ENCODE measurements at places on chromosomes 3 and 15. TPM values are rescaled to one million over a fixed set of nuclear protein-coding genes. Genes with fewer than 3 reads are reported as not detected.

DUT gene
- total RNA-seq = 139 TPM

DNA sequence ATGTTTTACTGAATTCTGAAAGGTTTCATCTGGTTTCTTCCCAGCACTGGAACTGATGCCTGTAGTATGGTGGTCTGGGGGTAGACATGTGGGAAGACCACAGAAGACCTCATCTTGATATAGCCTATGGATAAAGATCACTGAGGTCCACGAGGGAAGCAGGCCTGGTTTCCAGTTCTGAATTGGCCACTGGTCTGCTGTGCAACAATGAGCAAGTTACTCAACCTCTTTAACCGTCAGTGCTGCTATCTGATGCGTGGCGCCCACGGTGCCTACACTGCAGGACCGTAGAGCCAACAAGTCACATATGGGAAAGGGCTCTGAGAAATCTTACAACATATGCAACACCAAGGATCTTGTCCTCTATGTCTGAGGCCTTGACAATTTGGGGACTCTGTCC, 13.3 kb downstream of the TLE3 start:
- DNase-seq = no peak

SUCNR1 gene
- total RNA-seq = 0.12 TPM

- no peak for DNase-seq
These were observed 1280.9 kb downstream of the NSUN3 start for GRCh38 chr3:95343767-95344166.

GRCh38 chr3:167091226-167091625, 288.9 kb downstream of the ZBBX start:
- DNase-seq = no peak

PPP1R14D gene
- total RNA-seq = not detected

TERC gene
- 88.5 TPM for total RNA-seq

GRCh38 chr15:80456517-80457492, 52.6 kb downstream of the ARNT2 start:
- peak; percentile 40 for DNase-seq

INSYN1 gene
- total RNA-seq = not detected

RAB5A gene
- 85.1 TPM for total RNA-seq

- DNase-seq = no peak
These were observed 494.6 kb downstream of the NTRK3 start for GRCh38 chr15:87761736-87762509.

DNA sequence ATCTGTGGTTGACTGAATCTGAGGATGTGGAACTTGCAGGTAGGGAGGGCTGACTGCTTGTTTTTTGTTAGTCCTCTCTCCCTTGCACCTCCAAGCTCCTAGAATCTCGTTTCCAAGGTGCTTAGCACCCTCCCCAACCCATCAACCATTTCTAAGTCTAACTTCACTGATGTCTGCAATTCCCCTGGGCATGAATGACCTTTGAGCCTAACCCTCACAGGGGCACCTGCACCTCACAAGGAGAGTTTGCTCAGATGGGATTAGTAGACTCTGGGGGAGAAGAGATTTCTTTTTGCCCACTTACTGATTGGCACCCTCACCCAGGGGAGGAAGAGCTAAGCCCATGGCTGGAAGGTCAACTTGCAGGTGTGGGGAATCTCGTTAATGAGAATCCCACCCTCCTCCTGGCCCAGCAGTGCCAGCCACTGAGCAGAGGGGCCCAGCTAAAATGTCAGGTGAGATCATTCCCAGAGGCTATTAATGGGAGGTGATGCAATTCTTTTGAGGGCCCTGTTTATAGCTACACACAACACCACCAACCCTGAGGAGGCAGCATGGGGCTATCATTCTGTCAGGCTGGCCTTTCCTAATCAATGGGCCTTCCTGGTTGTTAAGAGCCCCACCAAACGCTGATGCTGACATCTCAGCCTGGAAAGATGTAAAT, 81.6 kb upstream of the HERC1 start:
- DNase-seq = no peak

MFSD1 gene
- total RNA-seq = 119 TPM

GRCh38 chr3:171967932-171968678, 71.3 kb upstream of the FNDC3B start:
- peak; percentile 76 for DNase-seq

LZTFL1 gene
- total RNA-seq = 26.5 TPM

DCUN1D1 gene
- 36.8 TPM for total RNA-seq

- DNase-seq = no peak
These were observed 12.7 kb upstream of the SCN10A start for GRCh38 chr3:38828681-38829080.
